ENCODE measurements at places on chromosomes 16 and 17. TPM values are rescaled to one million over a fixed set of nuclear protein-coding genes. Genes with fewer than 3 reads are reported as not detected.
A peak's percentile ranks its signal among the peaks of the same experiment; 100 is the strongest.

MSLN gene
- 1.2 TPM for total RNA-seq

MARCHF10 gene
- 0.51 TPM for total RNA-seq

USP22 gene
- 244 TPM for total RNA-seq

ACSM2A gene
- total RNA-seq, result not detected

PIGQ gene
- 60.7 TPM for total RNA-seq

C16orf54 gene
- total RNA-seq, result not detected

ADCY9 gene
- total RNA-seq, result 3.4 TPM

SLC13A2 gene
- total RNA-seq, result not detected

NUDT7 gene
- 10.8 TPM for total RNA-seq

FASN gene
- total RNA-seq, result 77.9 TPM

GALR2 gene
- total RNA-seq, result not detected

DNA sequence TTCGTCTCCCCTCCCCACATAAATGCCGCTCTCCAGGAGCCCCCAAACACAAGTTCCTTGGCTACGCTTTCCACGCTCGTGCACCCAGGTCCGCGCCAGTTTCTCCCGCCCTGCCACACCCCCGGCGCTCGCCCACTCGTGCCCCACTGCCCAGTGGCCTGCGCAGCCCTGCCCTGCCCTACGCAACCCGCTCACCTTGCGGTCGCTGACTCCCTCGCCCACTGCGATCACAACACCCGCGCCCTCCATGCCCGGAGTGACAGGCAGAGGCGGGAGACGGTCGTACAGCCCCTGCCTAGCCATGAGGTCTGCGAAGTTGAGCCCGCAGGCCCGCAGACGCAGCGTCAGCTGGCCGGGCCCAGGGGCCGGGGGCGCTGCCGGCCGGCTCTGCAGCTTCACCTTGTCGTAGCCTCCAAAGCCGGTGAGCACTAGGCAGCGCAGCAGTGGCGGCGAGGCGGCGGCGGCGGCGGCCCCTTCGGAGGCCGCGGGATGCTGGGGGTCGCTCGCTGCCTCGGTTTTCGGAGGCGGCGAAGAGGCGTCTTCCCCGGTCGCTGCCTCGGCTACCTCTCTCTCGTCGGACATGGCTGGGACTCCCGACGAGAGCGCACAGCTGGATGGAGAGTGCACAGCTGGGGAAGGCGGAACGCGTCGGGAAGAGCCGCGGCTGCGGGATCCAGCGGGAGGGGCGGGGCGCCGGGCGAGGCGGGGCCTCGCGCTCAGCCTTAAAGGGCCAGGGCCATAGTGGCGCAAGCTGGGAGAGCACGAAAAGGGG, at the start of gene VAT1:
VAT1 (minus strand) TSS at position 645 of the 772 bp plus-strand sequence; CDS start at position 582, 63 bp downstream.
- DNase-seq, result peak; percentile 92
- peak within 1 kb of the TSS; percentile 5 for H3K27ac ChIP-seq
- no peaks in the 10 kb centered on the region for H3K27me3 ChIP-seq
- H3K36me3 ChIP-seq, result no peaks in the 10 kb centered on the region
- H3K4me1 ChIP-seq, result peaks cover 20% of the 10 kb centered on the region
- H3K4me3 ChIP-seq, result peak within 1 kb of the TSS; percentile 75

- H3K4me3 ChIP-seq, result no peak overlapping the region
- peak; percentile 27 for DNase-seq
- no peaks in the 10 kb centered on the region for H3K36me3 ChIP-seq
- H3K27ac ChIP-seq, result no peak overlapping the region
- H3K4me1 ChIP-seq, result no peaks in the 10 kb centered on the region
- no peaks in the 10 kb centered on the region for H3K27me3 ChIP-seq
Observed at GRCh38 chr17:41406205-41406604, 8.8 kb upstream of the KRT31 start.

DNA sequence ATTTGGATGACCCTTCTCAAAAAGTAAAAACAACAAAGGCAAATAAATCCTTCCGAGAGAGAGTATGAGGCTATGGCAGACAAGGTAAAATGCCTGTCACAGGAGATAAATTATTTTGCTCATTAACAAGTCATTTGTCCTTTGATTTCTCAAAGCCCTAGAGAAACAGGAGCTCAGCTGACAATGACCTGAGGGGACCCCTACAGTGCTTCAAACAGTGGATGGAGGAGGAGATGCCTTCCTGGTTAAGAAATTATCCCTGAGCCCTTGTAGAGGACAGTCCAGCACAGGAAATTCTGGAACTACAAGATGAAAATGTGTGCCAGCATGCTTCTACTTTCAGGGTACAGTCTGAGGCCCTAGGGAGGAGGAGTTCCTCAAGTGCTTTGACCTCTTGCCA, 24.0 kb upstream of the RHBDL3 start:
- H3K4me3 ChIP-seq, result no peak overlapping the region
- no peak overlapping the region for H3K27ac ChIP-seq
- peaks cover 10% of the 10 kb centered on the region for H3K4me1 ChIP-seq

DNA sequence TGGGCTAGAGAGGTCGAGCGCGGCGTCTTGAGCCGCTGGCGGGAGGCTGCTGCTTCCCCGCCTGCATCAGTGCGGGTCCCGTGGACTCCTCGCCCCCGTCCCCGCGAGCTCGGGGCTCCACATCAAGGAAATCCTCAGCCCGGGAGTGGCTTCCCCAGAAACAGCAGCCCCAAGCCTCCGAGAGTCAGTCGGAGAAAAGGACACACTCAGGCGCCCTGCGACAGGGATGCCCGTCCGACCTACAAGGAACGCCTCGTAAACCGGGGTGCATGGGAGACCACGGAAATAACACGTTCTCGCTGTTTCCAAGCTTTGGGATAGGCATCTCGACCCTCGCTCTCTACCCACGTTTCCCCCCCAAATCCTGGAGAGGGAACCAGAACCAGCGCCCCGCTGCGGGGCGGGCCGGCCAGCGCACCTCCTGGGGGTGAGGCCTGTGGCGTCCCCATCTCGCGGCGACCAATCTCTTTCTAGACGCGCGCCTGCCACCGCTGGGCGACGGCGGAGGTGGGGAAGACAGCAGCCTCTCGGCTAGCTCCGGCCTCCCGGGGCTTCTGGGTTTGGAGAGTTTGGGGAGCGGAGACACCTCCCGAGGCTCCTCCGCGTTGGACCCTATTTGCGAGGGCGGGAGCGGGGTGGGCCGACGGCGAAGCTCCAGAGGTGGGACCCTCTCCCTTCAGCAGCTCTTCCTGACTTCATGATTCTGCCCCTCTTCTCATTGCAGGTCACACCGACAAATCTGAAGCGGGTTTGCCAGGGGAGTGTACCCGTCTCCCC, 759 bp upstream of the TP53I13 start:
- H3K4me1 ChIP-seq, result peaks cover 20% of the 10 kb centered on the region
- DNase-seq, result peak; percentile 84
- H3K27me3 ChIP-seq, result peaks cover 42% of the 10 kb centered on the region
- H3K4me3 ChIP-seq, result peak overlapping the region; percentile 71
- H3K27ac ChIP-seq, result no peak overlapping the region

- peaks cover 9% of the 10 kb centered on the region for H3K4me1 ChIP-seq
- H3K27ac ChIP-seq, result no peak overlapping the region
- H3K4me3 ChIP-seq, result no peak overlapping the region
- no peaks in the 10 kb centered on the region for H3K36me3 ChIP-seq
- peak; percentile 6 for DNase-seq
- no peaks in the 10 kb centered on the region for H3K27me3 ChIP-seq
Observed at GRCh38 chr16:62940569-62940968, 904.3 kb upstream of the CDH8 start.

DNA sequence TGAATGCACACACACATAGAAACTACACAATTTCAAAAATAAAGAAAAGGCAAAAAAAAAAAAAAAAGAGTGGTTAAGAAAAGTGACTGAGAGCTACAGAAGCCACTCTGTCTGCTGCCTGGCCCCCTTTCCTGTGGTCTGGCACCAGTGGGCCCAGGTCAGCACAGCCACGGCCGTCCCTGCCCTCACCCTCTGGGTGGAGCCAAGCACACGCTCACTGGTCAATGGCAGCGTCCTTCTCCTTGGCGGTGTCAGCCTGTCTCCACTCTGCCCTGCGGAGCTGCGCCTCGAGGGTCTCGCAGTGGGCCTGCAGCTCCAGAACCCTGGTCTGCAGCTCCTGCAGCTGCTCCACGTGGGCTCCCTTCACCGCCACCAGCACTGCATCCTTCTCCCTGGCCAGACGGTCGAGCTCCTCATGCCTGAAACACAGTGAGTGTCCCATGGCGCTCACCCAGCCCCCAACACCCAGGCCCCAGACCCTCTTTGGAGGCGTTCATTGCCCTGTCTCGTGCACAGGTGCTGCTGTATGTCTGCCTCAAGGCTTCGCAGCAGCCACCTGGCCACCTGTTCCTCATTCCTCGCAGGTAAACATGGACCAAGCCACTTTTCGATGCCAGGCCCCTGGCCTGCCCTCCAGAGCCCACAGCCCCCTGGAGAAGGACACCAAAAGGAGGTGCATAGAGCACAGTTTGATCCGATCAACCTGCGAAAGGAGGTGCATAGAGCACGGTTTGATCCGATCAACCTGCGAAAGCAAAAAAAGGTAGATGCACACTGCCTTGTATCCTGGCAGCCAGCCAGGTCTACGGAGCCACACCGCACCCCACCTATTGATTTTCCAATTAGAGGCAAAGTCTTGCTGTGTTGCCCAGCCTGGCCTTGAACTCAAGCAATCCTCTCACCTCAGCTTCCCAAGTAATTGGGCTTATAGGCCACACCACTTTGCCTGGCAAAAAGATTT, 24.4 kb downstream of the CCDC57 start:
- no peak for DNase-seq
- no peak overlapping the region for H3K4me3 ChIP-seq
- H3K36me3 ChIP-seq, result no peaks in the 10 kb centered on the region

GRCh38 chr16:84220851-84221250, 19.0 kb downstream of the KCNG4 start:
- DNase-seq, result no peak
- no peak overlapping the region for H3K4me3 ChIP-seq
- no peaks in the 10 kb centered on the region for H3K36me3 ChIP-seq
- H3K4me1 ChIP-seq, result peaks cover 10% of the 10 kb centered on the region
- no peaks in the 10 kb centered on the region for H3K27me3 ChIP-seq
- H3K27ac ChIP-seq, result no peak overlapping the region

GRCh38 chr17:28331891-28332420, 3.3 kb downstream of the IFT20 start:
- peaks cover 4% of the 10 kb centered on the region for H3K4me1 ChIP-seq
- no peak overlapping the region for H3K4me3 ChIP-seq
- DNase-seq, result no peak
- no peaks in the 10 kb centered on the region for H3K27me3 ChIP-seq

- DNase-seq, result no peak
- H3K27ac ChIP-seq, result no peak overlapping the region
- no peaks in the 10 kb centered on the region for H3K36me3 ChIP-seq
- no peaks in the 10 kb centered on the region for H3K4me1 ChIP-seq
Observed at GRCh38 chr17:10325031-10325695, 47.6 kb downstream of the MYH13 start.

DNA sequence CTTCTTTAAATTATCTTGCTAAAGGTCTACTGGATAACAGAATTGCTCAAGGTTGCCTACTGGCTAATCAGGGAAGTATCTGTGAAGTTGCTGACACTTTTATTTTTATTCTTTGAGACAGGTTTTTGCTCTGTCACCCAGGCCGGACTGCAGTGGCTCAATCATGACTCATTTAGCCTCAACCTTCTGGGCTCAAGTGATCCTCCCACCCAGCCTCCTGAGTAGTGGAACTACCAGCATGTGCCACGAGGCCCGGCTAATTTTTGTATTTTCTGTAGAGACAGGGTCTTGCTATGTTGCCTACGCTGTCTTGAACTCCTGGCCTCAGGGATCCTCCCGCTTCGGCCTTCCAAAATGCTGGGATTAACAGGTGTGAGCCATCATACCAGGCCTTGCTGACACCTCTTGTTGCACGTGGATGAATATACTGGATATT, 43.1 kb downstream of the GLG1 start:
- peaks cover 3% of the 10 kb centered on the region for H3K4me1 ChIP-seq
- no peak overlapping the region for H3K27ac ChIP-seq
- no peaks in the 10 kb centered on the region for H3K27me3 ChIP-seq
- no peak overlapping the region for H3K4me3 ChIP-seq
- no peak for DNase-seq
- no peaks in the 10 kb centered on the region for H3K36me3 ChIP-seq

DNA sequence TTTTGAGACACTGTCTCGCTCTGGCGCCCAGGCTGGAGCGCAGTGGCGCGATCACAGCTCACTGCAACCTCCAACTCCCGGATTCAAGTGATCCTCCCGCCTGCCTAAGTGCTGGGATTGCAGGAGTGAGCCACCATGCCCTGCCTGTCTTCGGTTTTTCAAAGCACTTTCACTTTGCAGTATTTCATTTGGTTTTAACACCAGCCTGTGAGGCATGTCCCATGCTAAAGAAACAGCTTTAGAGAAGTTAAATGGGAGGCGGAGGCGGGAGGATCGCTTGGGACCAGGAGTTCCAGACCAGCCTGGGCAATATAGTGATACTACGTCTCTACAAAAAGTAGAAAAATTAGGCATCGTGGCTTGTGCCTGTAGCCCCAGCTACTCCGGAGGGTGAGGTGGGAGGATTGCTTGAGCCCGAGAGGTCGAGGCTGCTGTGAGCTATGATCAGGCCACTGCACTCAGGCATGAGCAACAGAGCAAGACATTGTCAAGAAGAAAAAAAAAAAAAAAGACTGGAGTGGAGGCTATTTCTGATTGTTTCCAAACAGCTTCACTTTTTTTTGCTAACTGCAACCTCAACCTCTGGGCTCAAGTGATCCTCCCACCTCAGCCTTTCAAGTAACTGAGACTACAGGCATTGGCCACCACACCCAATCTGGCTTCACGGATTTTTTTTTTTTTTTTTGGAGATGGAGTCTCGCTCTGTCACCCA, 1.3 kb downstream of the METTL23 start:
- H3K27ac ChIP-seq, result no peak overlapping the region
- H3K4me1 ChIP-seq, result peaks cover 6% of the 10 kb centered on the region
- DNase-seq, result no peak
- H3K27me3 ChIP-seq, result no peaks in the 10 kb centered on the region
- H3K36me3 ChIP-seq, result peaks cover 4% of the 10 kb centered on the region

GRCh38 chr16:76535-77272, 1.3 kb upstream of the MPG start:
- peaks cover 33% of the 10 kb centered on the region for H3K4me1 ChIP-seq
- H3K27me3 ChIP-seq, result peaks cover 14% of the 10 kb centered on the region
- H3K27ac ChIP-seq, result no peak overlapping the region
- no peaks in the 10 kb centered on the region for H3K36me3 ChIP-seq

- H3K4me3 ChIP-seq, result peak overlapping the region; percentile 52
- H3K36me3 ChIP-seq, result no peaks in the 10 kb centered on the region
- peak; percentile 64 for DNase-seq
- peak overlapping the region; percentile 76 for H3K27ac ChIP-seq
- peaks cover 21% of the 10 kb centered on the region for H3K4me1 ChIP-seq
- H3K27me3 ChIP-seq, result no peaks in the 10 kb centered on the region
Observed at GRCh38 chr16:68083861-68084503, 1.2 kb upstream of the NFATC3 start.

DNA sequence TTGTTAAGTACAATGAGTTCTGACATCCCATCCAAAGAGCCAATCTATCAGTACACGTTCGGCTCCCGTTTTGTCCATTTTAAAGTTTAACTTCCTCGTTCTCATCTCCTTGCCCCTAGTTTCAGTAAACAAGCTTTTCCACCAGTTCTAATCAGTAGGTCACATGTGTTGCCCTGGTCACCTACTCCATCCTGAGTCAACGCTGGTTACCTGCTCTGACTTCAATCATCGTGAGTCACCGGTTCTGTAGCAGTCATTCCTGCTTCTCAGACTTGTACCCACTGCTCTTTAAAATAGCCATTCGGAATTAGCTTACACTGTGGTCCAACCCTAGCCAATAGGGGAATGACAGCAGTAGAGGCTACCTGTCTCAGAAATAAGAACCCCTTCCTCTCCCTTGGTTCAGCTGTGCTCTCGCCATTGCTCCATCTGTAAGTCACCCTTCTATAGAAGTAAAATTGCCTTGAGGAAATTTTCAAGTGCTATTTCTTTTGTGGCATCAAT, 191.0 kb downstream of the CPPED1 start:
- no peaks in the 10 kb centered on the region for H3K36me3 ChIP-seq
- no peaks in the 10 kb centered on the region for H3K27me3 ChIP-seq
- H3K27ac ChIP-seq, result no peak overlapping the region
- no peaks in the 10 kb centered on the region for H3K4me1 ChIP-seq

- peaks cover 36% of the 10 kb centered on the region for H3K4me1 ChIP-seq
- H3K36me3 ChIP-seq, result no peaks in the 10 kb centered on the region
- no peak overlapping the region for H3K4me3 ChIP-seq
- no peak overlapping the region for H3K27ac ChIP-seq
Observed at GRCh38 chr16:74020095-74020670, 276.4 kb upstream of the PSMD7 start.

All from neural progenitor cell (in vitro differentiated cells).